Type B pancreatic cell (in vitro differentiated cells): ENCODE measurements at places on chromosomes 16 and 17. TPM values are rescaled to one million over a fixed set of nuclear protein-coding genes. Genes with fewer than 3 reads are reported as not detected.

DNA sequence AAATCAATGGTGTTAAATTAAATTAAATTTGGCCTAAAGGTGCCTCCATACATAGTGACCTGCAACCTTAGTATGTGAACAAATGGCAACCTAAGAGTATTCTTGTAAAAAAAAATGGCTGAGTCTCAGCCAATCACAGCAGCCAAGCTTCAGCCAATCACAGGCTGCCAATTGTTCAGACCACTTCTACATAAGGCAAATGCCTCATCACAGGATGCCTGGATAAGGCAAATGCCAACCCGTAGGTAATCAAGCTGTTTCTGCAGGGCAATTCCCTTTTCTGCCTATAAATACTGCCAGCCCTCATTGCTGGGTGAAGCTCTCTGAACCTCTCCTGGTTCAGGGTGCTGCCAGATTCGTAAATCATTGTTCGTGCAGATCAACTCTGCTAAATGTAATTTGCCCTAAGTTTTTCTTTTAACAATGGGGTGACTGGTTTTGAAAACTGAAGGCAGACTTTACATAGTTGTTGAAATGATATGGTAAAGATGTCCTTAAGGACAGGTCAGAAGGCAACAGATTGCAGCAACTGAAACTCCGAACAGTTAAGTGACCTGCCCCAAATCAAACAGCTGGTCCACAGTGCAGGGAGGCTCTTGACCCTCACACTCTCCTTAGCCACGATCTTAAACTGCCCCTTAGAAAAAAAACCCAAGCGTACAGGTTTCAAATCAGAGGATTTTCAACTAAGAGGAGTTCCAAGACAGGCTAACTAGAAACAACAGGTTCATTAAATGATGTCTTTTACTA lies 50.3 kb downstream of the N4BP1 start:
- DNase-seq: no peak

DNA sequence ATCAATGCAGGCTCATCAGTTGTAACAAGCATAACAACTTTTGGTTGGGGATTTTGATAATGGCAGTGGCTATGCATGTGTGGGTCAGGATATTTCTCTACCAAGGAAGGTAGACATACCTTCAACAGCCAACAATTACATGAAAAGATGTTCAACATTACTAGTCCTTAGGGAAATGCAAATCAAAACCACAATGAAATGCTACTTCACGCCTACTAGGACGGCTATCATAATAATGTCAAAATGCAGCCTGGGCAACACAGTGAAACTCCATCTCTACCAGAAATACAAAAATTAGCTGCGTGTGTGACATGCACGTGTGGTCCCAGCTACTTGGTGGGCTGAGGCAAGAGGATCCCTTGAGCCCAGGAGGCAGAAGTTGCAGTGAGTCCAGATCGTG lies 7.3 kb upstream of the SLC5A10 start:
- DNase-seq: no peak

GRCh38 chr16:78705694-78706093 lies 606.2 kb downstream of the WWOX start:
- DNase-seq: no peak

GRCh38 chr17:30401097-30401496 lies 22.4 kb downstream of the CPD start:
- no peak for DNase-seq

DNA sequence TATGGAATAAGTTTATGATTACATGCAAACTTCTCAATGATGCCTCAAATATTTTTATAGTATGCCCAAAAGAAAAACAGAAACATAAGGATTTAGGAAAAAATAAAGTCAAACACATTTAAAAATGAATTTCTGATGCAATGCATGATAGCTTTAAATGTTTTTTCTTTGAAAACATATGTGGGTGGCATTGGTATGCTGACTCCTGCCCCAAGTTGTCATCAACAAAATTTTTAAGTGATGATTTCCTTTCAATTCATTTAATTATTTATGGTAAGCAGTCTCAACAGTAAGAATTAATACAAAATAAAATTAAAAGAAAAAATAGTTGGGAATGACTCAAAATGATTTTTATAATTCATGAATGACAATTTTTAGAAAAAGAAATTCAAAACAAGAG lies 104.9 kb downstream of the CEP112 start:
- no peak for DNase-seq

GRCh38 chr16:4904942-4905615 lies 31.9 kb downstream of the PPL start:
- DNase-seq: no peak

Gene ZFP90
- total RNA-seq: 21.8 and 44.7 TPM in 2 replicates

Gene GRIN2A
- 0.57 and 7.1 TPM in 2 replicates for total RNA-seq
